ENCODE measurements at places on chromosomes 3 and 15.

- no peak for DNase-seq
These were observed 74.0 kb upstream of the TERB2 start for GRCh38 chr15:44882499-44882968.

- no peak for DNase-seq
These were observed 198.3 kb downstream of the OPA1 start for GRCh38 chr3:193791041-193792032.

DNA sequence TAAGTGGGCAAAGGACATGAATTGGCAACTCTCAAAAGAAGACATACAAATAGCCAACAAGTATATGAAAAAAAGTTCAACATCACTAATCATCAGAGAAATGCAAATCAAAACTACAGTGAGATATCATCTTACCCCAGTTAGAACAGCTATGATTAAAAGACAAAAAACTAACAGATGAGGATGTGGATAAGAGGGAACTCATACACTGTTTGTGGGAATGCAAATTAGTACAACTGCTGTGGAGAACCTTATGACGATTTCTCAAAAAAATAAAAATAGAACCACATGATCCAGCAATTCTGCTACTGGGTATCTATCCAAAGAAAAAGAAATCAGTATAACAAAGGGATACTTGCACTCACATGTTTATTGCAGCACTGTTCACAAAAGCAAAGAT is 28.6 kb downstream of the NEK10 start:
- no peak for DNase-seq

- DNase-seq, result no peak
These were observed 4.1 kb downstream of the ISLR2 start for GRCh38 chr15:74134387-74135027.

GRCh38 chr3:180619723-180620122 is 17.8 kb downstream of the TTC14 start:
- DNase-seq, result no peak

DNA sequence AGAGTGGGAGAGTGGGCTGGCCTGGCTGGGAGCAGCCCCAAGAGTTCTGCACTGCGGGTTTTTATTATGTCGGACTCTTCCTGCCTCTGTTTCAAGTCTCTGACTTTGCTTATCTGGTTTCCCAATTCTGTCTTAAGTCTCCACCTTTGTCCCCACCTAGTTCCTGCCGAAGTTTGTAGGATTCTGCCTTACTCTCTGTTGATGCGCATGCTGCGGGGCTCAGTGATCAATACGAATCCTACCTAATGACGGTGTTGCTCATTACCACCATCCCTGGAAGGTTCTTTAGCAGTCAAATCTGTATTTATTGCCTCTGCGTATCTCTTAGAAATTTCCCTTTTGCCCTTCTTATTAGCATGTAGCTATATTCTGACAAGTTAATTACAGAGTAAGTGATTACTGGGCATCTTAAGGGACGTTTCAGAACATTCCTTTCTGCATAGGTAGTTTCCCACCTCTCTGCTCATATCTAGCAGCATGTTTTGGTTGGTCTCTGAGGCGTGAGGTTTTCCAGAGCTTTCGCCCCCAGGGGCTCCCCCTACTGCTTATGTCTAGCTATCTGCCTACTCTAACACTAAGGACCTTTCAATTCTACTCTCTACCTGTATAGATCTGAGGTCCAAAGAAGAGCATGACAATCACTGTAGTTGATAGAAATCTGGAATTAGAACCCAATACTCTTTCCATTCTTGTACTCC is 236.0 kb upstream of the EIF1B start:
- no peak for DNase-seq

GRCh38 chr3:190193210-190193609 is 72.5 kb upstream of the P3H2 start:
- no peak for DNase-seq

GRCh38 chr3:143590660-143591059 is 257.6 kb downstream of the SLC9A9 start:
- no peak for DNase-seq

DNA sequence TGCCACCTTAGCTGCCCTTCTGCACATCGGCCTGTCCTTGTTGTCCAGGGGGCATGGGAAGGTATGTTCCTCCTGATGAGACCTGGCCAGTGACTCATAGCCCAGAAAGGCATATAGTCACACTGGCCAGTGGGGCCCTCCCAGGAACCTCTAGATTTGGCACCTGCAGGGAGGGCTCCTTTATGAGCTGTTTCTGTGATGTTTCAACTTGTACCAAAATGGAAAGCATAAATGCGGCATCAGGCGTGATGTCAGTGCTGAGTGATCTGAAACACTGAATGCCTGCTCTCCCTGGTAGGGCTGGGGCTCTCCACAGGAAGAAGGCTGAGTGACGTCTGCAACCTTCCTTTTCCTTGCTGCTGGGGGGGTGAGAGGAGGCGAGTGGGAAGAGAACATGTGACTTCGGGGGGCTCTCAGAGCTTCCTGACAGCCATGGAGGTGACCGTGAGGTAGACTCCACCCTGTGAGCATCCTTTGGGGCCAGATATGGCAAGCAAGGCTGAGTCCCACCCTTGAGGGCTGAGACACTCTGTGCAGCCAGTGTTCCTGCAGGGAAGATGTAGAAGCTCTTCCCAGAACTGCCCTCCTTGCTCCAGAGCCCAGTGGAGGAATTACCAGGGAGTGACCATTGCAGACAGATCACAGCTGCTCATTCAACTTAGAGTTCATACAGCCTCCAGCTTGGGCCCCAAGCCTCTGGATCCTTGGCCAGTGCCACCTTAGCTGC is 37.1 kb upstream of the APEH start:
- DNase-seq, result no peak
